ENCODE measurements at places on chromosomes 13 and 19. TPM values are rescaled to one million over a fixed set of nuclear protein-coding genes. Genes with fewer than 3 reads are reported as not detected.

DNA sequence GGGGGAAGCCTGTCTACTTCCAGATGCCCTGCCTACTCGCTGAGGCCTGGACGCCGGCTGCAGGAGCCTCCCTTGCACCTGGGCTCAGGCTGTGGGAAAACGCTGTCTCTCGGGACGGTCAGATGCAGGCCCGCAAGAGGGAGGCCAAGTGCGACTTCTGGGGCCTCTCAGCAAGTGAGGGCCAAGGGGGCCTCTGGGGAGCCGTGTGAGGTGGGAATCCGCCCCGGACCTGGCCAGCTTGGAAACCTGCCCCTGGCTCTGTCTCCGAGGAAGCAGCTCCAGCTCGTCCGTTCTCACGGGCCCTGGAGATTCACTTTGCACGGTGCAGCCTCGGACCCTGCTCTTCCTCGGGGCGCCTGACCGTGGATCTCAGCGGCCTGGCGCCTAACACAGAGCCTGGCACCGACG is 11.4 kb upstream of the CRTC1 start:
- no peaks in the 10 kb centered on the region for H3K4me1 ChIP-seq
- peaks cover 28% of the 10 kb centered on the region for H3K36me3 ChIP-seq
- DNase-seq = no peak

The KLK12 gene
- not detected for total RNA-seq

- no peak overlapping the region for H3K4me3 ChIP-seq
- no peaks in the 10 kb centered on the region for H3K36me3 ChIP-seq
- no peaks in the 10 kb centered on the region for H3K27me3 ChIP-seq
- no peaks in the 10 kb centered on the region for H3K4me1 ChIP-seq
Observed at GRCh38 chr19:10450191-10450852, 30.0 kb downstream of the PDE4A start.

DNA sequence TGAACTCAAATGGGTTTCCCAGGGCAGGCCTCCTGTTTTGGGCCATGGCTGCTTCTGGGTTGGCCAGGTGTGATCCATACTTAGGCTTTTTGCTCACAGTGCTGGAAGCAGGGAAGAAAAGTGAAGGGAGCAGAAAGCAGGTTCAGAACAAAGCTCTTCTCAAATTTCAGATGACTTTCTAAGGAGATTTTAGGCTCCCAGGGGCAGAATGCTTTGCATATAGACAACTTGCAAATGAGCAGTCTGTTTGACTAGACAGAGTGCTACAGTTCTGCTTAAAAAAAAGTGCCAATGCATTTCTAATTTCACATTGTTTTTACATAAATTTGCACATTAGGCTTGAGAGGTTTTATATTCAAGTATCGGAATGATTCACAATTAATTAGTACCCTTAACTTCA is 2.6 kb upstream of the SLC10A2 start:
- H3K36me3 ChIP-seq = no peaks in the 10 kb centered on the region
- H3K27me3 ChIP-seq = no peaks in the 10 kb centered on the region
- no peak overlapping the region for H3K27ac ChIP-seq
- no peaks in the 10 kb centered on the region for H3K4me1 ChIP-seq

The NECTIN2 gene
- 131 TPM for total RNA-seq

The FOXA3 gene
- total RNA-seq = not detected

DNA sequence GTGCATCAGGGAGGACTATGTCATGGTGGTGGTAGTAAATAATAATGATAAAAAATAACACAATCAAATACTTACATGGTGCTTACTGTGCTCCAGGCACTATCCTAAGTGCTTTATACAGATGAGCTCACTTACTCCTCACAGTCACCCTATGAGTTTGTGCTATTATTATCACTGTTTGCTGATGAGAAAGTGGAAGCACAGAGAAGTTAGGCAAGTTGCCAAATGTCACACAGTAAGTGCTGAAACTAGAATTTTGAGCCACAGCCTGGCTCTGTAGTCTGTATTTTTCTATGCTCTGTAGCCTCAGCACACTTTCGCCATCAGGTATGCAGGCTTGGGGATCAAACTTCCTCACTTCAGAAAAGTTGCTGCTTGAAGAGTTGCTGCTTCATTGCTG is 46.6 kb downstream of the HTR2A start:
- H3K36me3 ChIP-seq = no peaks in the 10 kb centered on the region
- no peaks in the 10 kb centered on the region for H3K4me1 ChIP-seq
- H3K4me3 ChIP-seq = no peak overlapping the region

GRCh38 chr19:16000024-16000663 is 51.3 kb downstream of the OR10H4 start:
- DNase-seq = no peak
- H3K4me3 ChIP-seq = no peak overlapping the region
- H3K27ac ChIP-seq = no peak overlapping the region
- no peaks in the 10 kb centered on the region for H3K4me1 ChIP-seq
- no peaks in the 10 kb centered on the region for H3K36me3 ChIP-seq

DNA sequence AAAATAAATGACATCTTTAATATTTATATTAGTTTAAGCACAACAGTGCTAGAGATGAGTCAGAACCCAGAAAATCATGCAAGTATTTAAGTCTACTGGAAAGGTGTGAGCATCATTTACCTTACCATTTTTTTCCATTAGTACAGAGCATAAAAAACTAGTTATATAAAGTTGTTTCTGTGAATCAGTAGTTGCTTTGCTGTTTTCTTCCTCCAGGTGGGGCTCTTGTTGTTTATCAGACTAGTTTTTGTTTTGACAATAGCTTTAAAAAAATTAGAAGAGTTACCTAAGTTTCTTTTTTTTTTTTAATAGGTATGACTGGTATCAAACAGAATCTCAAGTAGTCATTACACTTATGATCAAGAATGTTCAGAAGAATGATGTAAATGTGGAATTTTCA is 12.7 kb downstream of the SUGT1 start:
- DNase-seq = no peak
- no peak overlapping the region for H3K27ac ChIP-seq
- H3K36me3 ChIP-seq = no peaks in the 10 kb centered on the region
- H3K4me3 ChIP-seq = no peak overlapping the region
- no peaks in the 10 kb centered on the region for H3K4me1 ChIP-seq
- no peaks in the 10 kb centered on the region for H3K27me3 ChIP-seq

The ZNF723 gene
- not detected for total RNA-seq

GRCh38 chr13:99340638-99341037 is 33.4 kb upstream of the GPR183 start:
- H3K36me3 ChIP-seq = no peaks in the 10 kb centered on the region
- H3K4me3 ChIP-seq = no peak overlapping the region
- no peak for DNase-seq
- H3K27ac ChIP-seq = no peak overlapping the region
- H3K4me1 ChIP-seq = peaks cover 5% of the 10 kb centered on the region

The MED4 gene
- 42.2 TPM for total RNA-seq

- H3K27ac ChIP-seq = peak overlapping the region; percentile 82
- DNase-seq = peak; percentile 90
- no peak overlapping the region for H3K4me3 ChIP-seq
- H3K27me3 ChIP-seq = no peaks in the 10 kb centered on the region
- H3K36me3 ChIP-seq = peaks cover 100% of the 10 kb centered on the region
- peaks cover 44% of the 10 kb centered on the region for H3K4me1 ChIP-seq
Observed at GRCh38 chr19:38707512-38708114, 36.7 kb downstream of the CAPN12 start.

The NDUFB7 gene
- total RNA-seq = 658 TPM

DNA sequence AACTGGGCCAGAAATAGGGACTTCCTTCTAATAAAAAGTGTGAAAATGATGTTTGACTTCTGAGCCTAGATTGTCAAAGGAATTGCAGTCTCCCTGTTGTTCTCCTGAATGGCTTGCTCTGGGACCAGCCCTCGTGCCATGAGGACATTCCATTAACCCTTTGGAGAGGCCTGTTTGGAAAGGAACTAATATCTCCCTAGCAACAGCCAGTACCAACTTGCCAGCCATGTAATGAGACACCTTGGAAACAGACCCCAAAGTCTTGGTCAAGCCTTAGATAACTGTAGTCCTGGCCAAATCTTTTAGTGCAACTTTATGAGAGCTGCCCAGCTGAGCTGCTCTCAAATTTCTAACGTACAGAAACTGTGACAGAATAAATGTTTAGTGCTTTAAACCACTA is 8.2 kb upstream of the SIAH3 start:
- H3K27ac ChIP-seq = no peak overlapping the region
- no peaks in the 10 kb centered on the region for H3K4me1 ChIP-seq
- DNase-seq = no peak
- no peak overlapping the region for H3K4me3 ChIP-seq
- H3K36me3 ChIP-seq = no peaks in the 10 kb centered on the region

GRCh38 chr13:46489586-46490023 is 63.4 kb upstream of the LRCH1 start:
- H3K36me3 ChIP-seq = no peaks in the 10 kb centered on the region
- no peaks in the 10 kb centered on the region for H3K27me3 ChIP-seq
- no peaks in the 10 kb centered on the region for H3K4me1 ChIP-seq
- H3K4me3 ChIP-seq = no peak overlapping the region
- DNase-seq = no peak
- no peak overlapping the region for H3K27ac ChIP-seq

- H3K4me3 ChIP-seq = no peak overlapping the region
- H3K27me3 ChIP-seq = no peaks in the 10 kb centered on the region
- no peaks in the 10 kb centered on the region for H3K36me3 ChIP-seq
- no peak overlapping the region for H3K27ac ChIP-seq
- H3K4me1 ChIP-seq = no peaks in the 10 kb centered on the region
- no peak for DNase-seq
Observed at GRCh38 chr19:31254180-31254551, 95.1 kb downstream of the TSHZ3 start.

- no peak overlapping the region for H3K27ac ChIP-seq
- no peak for DNase-seq
- no peak overlapping the region for H3K4me3 ChIP-seq
- H3K4me1 ChIP-seq = peaks cover 8% of the 10 kb centered on the region
- no peaks in the 10 kb centered on the region for H3K27me3 ChIP-seq
- no peaks in the 10 kb centered on the region for H3K36me3 ChIP-seq
Observed at GRCh38 chr13:20720499-20720898, 17.0 kb downstream of the IL17D start.

DNA sequence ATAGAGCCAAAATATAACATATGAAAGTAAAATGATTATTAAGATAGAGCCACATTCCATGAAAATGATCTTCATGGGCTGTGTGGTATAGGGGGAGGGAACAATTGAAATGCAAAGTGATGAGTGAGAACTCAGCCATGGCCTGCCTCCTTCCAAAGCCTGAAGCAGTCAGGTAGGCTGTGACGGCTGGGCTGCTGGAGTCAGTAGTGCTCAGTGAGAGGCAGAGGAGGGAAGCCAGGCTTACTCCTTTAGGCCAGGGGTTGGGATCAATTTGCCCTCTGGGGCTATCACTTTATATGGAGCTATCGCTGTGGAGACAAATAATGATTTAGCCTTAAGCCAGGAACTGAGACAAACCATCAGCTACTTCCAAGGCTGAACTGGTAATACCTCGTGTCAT is 654.9 kb downstream of the FGF9 start:
- no peaks in the 10 kb centered on the region for H3K4me1 ChIP-seq
- H3K4me3 ChIP-seq = no peak overlapping the region
- no peak overlapping the region for H3K27ac ChIP-seq

DNA sequence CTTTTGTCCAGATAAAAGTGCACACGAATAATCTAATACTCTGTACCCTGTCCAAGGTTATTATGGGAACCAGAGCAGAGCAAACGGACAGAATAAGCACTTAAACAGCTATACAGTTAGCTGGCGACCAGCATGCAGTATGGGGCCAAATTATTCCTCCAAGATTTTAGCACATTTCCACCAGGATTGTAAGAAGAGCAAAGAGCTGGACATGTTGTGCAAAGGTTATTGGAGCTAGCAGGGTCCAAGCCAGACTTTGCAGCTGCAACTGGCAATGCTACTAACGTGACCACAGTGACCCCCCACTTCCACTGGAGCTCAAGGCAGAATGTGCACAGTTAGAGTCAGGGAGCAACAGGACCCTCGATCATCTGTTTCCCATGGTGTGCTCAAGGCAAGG is 89.9 kb downstream of the COL4A1 start:
- no peak overlapping the region for H3K4me3 ChIP-seq
- no peaks in the 10 kb centered on the region for H3K36me3 ChIP-seq
- H3K27me3 ChIP-seq = no peaks in the 10 kb centered on the region
- H3K4me1 ChIP-seq = peaks cover 21% of the 10 kb centered on the region
- no peak for DNase-seq

- no peak overlapping the region for H3K4me3 ChIP-seq
- H3K27ac ChIP-seq = no peak overlapping the region
- H3K36me3 ChIP-seq = no peaks in the 10 kb centered on the region
Observed at GRCh38 chr13:111005808-111006505, 91.1 kb upstream of the ANKRD10 start.

The GIPC3 gene
- total RNA-seq = 3.4 TPM

GRCh38 chr19:18425515-18426415 is 6.6 kb downstream of the SSBP4 start:
- H3K4me1 ChIP-seq = peaks cover 20% of the 10 kb centered on the region
- peak; percentile 61 for DNase-seq
- H3K27me3 ChIP-seq = no peaks in the 10 kb centered on the region
- peak overlapping the region; percentile 53 for H3K27ac ChIP-seq
- H3K4me3 ChIP-seq = no peak overlapping the region

DNA sequence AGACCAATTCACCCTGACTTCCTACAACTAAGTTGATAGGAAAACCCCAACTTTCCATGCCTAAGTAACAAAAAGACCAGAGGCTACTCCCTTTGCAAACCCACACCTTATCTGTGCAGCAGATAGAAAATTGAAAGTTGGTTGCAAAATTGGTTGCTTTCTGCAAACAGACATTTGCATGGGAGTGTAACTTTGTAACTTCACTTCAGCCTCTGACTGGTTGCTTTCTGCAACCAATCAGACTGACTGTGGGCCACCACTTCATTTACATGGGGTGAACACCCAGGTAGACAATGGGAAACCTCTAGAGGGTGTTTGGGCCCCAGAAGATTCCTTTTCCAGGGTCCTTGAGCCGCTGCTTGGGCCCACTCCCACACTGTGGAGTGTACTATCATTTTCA is 9.8 kb downstream of the TEX30 start:
- no peak overlapping the region for H3K4me3 ChIP-seq
- no peaks in the 10 kb centered on the region for H3K27me3 ChIP-seq
- no peak for DNase-seq
- H3K27ac ChIP-seq = no peak overlapping the region
- H3K4me1 ChIP-seq = no peaks in the 10 kb centered on the region

DNA sequence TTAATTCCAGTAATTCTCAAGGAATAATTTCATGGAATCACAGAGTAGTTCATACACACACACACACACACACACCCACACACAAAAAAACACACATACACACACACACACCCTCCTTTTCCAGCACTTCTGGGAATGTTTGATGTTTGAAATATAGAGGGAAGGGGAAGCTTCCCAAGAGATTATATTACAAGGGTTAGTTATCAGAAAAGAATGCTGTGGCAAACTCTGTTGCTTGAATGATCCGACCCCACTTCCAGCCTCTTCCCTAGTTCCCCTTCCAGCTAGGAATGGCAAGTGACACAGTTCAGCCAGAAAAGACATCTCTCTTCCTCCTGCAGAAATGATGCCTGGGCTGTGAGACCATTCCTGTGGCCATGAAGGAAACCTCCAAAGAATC is 49.9 kb downstream of the KCTD12 start:
- DNase-seq = no peak
- no peak overlapping the region for H3K4me3 ChIP-seq
- no peak overlapping the region for H3K27ac ChIP-seq
- H3K27me3 ChIP-seq = no peaks in the 10 kb centered on the region
- no peaks in the 10 kb centered on the region for H3K4me1 ChIP-seq

Data from adrenal gland (tissue), 19 donors.